Right atrium auricular region (tissue), 2 donors: ENCODE measurements at places on chromosomes 11 and 22. TPM values are rescaled to one million over a fixed set of nuclear protein-coding genes. Genes with fewer than 3 reads are reported as not detected.

GRCh38 chr11:2737226-2737590 lies 37.4 kb upstream of the KCNQ1OT1 start:
- no peak for DNase-seq
- H3K36me3 ChIP-seq, result no peaks in the 10 kb centered on the region
- no peaks in the 10 kb centered on the region for H3K4me1 ChIP-seq
- no peak overlapping the region for H3K4me3 ChIP-seq
- no peaks in the 10 kb centered on the region for H3K27me3 ChIP-seq

DNA sequence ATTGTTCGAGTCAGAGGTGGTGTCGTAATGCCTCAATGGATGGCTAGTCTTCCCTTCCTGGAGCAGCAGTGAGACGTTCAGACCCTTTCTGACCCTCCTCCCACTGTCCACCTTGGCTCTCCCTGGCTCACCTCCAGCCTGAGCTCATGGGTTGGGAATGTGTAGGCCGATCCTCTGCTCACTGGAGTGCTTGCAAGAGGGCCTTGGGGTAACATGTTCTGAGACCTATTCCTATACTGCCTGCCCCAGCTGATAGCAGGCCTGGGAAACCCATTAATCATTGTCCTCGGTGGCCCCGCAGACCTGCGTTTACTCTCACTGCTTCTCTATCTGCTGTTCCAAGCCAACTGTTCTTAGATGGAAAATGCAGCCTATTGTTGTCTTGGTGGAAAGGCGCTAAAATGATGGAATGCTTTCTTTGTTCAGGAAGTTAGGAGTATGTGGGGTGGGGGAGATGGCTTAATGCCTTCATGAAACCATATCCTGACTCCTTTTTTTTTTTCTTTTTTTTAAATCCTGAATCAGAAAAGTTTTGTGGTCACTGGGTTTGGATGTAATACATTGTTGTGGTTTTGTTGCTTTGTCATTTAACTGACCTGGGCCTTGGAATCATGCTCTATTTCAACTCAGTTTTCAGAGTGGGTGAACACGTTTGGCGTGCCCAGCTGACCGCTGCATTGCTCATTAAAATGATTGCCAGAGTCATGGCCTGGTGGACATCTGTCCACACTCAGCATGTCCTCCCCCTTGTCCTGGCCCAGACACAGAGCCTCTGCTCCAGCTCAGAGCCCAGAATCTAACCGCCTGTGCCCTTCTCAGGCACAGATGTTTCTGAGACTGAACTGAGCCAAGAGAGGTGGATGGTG lies 72.5 kb downstream of the MICAL2 start:
- H3K4me3 ChIP-seq, result no peak overlapping the region
- H3K4me1 ChIP-seq, result no peaks in the 10 kb centered on the region
- DNase-seq, result no peak
- H3K36me3 ChIP-seq, result no peaks in the 10 kb centered on the region

GRCh38 chr22:46549563-46549840 lies 12.1 kb upstream of the CELSR1 start:
- no peaks in the 10 kb centered on the region for H3K36me3 ChIP-seq
- no peak for DNase-seq
- H3K4me3 ChIP-seq, result peak overlapping the region; percentile 4
- H3K27me3 ChIP-seq, result no peaks in the 10 kb centered on the region
- H3K4me1 ChIP-seq, result no peaks in the 10 kb centered on the region

DNA sequence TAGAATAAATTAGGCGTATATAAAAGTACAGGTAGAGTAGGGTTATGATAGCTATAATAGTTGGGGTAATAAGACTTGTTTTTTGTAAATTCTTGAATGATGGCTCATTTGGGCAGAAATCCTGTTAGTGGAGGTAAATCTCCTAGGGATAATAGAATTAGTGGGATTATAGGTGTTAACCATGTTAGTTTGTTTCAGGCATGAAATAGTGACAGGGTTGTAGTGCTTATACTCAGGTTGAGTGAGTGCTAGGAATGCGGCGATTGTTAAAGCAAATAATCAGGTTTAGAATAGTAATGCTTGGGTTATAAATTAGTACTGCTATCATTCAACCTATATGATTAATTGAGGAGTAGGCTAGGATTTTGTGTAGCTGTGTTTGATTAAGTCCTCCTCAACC lies 297.1 kb downstream of the DYNC2H1 start:
- H3K27me3 ChIP-seq, result no peaks in the 10 kb centered on the region
- H3K27ac ChIP-seq, result no peak overlapping the region
- no peaks in the 10 kb centered on the region for H3K4me1 ChIP-seq
- no peaks in the 10 kb centered on the region for H3K36me3 ChIP-seq

DNA sequence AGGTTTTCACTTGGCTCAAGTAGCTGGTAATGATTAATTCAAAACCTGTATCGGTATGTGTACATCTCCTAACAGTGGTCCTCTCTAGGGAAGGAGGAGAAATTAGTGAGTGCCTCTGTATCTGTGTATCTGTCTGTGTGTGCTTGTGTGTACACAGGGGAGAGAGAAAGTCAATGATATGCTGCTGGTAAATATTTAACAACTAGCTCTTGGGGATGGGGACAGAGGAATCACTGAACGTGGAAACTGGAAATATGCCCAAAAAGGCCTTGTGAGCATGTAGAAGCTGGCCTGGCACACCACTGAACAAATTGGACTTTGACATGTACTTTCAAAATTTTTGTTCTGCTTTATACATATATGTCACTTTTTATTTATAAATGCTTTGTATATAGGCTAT lies 214.0 kb upstream of the SYN3 start:
- H3K27me3 ChIP-seq, result no peaks in the 10 kb centered on the region
- H3K27ac ChIP-seq, result no peak overlapping the region
- DNase-seq, result no peak
- no peaks in the 10 kb centered on the region for H3K4me1 ChIP-seq
- no peak overlapping the region for H3K4me3 ChIP-seq
- peaks cover 22% of the 10 kb centered on the region for H3K36me3 ChIP-seq

- no peaks in the 10 kb centered on the region for H3K36me3 ChIP-seq
- DNase-seq, result no peak
- H3K4me1 ChIP-seq, result no peaks in the 10 kb centered on the region
Measured at GRCh38 chr22:24486501-24486921, 8.6 kb upstream of the UPB1 start.

- DNase-seq, result no peak
- peaks cover 3% of the 10 kb centered on the region for H3K27me3 ChIP-seq
- H3K27ac ChIP-seq, result no peak overlapping the region
- peaks cover 14% of the 10 kb centered on the region for H3K36me3 ChIP-seq
- no peaks in the 10 kb centered on the region for H3K4me1 ChIP-seq
Measured at GRCh38 chr11:134267461-134267860, 8.7 kb upstream of the GLB1L3 start.

Gene SHISA8
- total RNA-seq, result 0.31 TPM
